Activated CD4-positive, alpha-beta T cell treated with anti-CD3 and anti-CD28 coated beads, Interleukin-2, Interleukin-6, amounts not matched to agents 100 ng/mL and 50 ng/mL, durations not matched to agents 16 hours and 8 hours (primary cell): ENCODE measurements at places on chromosomes 6 and 20.

- no peak for DNase-seq
Measured at GRCh38 chr6:138491017-138491416, 8.3 kb downstream of the NHSL1 start.

- DNase-seq, result no peak
Measured at GRCh38 chr6:128152551-128152950, 251.7 kb upstream of the THEMIS start.

DNA sequence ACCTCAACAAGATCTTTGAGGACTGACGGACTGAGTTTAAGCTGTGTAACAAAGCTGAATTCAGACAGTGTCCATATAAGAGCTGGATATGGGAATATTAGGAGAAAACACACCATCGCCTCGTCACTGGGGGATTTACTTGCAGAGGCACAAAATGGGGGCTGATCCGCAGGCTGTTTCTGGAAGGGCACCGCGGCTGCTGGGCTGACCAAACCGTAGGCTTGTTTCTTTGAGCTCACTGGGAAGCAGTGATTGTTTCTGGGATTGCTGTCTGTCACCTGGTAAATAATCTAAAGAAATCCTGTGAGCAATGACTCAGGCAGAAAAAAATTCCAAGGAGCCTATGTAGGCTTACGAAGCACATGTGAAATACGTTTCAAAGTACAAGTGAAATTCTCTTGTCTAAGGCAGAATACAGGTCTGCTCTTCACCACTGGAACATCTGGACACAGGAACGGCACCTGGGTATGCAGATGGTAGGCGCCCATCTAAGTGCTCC lies 63.9 kb upstream of the MPC1 start:
- DNase-seq, result no peak

DNA sequence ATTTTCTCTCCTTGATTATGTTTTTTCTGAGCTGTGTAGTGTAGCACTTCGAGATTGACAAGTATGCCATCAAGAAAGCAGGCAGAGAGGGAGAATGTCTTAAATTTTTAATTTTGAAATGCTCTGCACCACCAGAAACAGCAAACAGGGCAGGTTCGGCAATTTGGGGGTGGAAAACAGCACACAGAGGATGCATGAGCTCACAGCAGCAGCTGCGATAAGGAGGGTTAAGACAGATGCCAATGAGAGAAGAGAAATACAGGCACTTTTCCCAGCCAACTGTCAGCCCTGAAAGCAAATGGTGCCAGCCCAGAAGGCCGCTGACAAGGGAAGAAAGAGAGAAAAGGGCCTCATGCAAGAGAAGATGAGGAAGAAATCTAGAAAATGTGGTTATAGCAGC lies 15.1 kb upstream of the SNRPB2 start:
- DNase-seq, result no peak

DNA sequence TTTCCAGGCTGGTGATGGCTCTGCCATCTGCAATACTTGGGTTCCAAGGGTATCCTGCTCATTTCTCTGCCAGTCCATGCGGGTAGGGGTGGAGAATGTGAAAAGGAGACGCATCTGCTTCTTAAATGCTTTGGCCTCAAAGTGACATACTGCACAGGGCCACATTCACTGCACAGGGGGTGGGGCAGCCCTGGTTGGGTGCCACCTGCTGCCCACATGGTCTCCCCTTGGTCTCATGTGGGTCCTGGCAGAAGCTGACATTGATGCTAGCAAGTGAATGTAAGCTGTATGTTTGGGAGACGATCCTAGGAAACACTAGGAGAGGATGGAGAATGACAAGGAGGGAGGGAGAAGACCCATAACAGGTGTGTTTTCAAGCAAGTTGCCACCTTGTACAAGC lies 140.9 kb downstream of the EDN3 start:
- no peak for DNase-seq

DNA sequence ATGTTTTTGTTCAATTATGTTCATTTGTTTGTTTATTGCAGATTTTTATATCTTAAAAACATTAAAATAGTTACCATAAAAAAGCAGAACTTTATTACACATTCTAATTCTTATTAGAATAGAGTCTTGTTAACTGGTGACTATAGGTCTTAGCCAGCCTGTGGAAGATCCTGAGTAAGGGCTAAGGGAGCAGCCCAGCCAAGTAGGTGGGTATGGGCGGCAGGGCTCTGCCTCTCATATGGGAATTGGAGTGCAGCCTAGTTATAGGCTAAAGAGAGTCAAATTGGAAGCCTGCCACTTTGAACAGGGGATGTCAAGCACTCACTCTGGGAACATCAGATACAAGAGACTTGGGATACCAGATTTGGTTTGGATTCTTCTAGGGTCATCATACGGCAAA lies 10.5 kb upstream of the HSF2 start:
- DNase-seq, result no peak

- no peak for DNase-seq
Measured at GRCh38 chr6:160455081-160455480, 106.9 kb downstream of the SLC22A3 start.

- DNase-seq, result no peak
Measured at GRCh38 chr6:32082478-32082877, 26.7 kb downstream of the TNXB start.

DNA sequence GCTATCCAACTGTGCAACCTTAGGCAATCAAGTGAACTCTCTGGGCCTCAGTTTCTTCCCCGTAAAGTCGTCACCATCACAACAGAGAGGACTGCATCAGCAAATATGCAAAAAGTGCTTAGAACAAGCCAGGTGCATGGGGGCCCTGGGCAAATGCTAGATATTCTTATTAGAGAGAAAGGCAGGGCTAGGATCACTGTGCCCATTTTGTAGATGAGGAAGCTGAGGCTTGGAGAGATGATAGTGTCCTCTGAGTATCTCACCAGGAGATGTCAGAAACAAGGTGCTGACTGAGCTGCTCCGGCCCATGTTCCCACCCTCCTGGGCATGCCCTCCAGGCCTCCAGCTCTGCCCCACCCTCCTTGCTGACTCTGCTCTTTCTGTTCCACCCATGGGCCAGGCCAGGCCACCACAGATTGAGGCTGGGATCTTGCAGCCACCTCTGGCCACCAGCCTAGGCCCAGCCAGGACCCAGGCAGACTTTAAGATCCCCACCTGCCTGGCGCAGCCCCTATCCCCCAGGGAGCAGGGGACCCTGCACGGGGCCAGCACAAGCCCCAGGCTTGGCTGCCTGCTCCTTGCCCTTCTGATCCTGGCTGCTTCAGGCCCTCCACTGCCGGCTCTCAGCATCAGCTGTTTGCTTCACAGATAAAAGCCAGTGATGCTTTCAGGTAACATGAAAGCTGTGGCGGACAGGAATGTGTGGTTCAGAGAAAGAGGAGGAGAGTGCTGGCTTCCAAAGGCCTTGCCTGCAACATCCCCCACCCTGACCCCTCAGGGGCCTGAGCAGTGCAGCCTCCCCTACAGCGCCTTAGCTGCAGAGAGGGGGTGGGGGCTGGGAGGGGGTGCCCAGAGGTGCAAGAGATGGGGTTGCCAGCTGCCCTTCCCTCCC lies 47.6 kb downstream of the GRM4 start:
- no peak for DNase-seq

DNA sequence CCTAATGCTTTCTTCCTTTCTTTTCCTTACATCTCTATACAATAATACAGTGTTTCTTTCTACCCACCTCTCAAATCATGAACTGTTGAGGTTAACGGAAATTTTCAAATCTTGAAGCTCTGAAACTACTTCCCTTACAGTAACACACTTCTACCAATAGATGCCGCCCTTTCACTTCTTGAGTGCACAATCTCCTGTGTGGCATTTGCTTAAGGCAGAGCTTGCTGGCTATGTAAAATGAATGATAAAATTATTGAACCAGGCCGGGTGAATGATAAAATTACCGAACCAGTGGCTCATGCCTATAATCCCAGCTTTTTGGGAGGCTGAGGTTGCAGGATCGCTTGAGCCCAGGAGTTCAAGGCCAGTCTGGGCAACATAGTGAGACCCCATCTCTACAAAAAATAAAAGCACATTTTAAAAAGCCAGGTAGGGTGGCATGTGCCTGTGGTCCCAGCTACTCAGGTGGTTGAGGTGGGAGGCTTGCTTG lies 56.8 kb downstream of the KCNS1 start:
- peak; percentile 80 for DNase-seq

DNA sequence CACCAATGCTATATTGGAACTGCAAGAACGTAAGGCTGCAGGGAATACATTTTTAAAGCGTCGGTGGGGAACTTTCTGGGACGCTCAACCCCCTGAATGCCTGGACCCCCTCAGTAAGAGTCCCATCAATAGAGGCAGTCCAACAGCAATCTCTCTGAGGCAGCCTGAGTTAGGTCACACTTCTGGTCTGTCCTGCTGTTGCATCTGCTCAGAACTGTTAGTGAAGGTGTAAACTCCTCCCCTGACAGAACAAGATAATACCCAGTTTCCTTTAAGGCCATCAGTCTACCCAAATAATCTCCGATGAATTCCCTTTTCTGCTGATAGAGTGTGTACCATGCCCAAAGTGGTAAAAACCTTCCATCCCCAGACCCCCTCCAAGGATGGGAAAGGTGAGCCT lies 1.1 kb upstream of the RNGTT start:
- no peak for DNase-seq

DNA sequence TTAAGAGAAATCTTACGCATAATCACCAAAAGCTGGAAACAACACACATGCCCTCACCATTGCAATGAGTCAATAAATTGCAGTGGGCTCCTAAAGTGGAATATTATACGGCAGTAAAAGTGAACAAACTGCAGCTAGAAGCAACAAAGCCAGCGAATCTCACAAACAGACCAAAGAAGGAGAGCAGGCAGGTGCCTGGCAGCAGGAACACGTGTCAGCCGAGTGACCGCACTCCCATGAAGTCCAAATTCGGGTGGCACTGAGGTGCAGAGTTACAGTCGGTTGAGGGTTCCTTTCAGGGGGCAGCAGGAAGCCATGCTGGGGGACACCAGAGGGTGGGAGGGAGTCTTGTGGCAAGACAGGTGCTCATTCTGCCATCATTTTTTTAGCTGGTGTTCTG lies 313.1 kb downstream of the TAF4 start:
- no peak for DNase-seq

DNA sequence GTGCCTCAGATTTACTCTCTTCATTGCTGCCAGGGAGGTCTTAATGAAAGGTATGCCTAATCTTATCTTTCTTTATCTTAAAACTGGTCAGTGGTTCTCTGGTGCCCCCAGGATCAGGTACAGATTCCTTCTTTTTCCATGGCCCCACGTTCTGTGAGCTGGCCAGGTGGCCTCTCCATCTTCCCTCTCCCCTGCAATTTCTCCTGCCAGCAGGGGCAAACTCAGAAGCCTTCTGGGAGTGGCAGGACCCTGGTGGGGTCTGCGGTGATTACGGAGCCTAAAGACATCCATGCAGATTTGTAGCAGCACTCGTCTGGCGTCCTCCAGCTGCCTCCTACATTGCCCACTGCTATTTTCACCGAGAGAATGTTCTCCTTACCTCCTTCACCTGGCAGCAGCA lies 95.8 kb downstream of the CCDC170 start:
- DNase-seq, result no peak

- no peak for DNase-seq
Measured at GRCh38 chr6:110387986-110388385, 27.4 kb downstream of the DDO start.

- no peak for DNase-seq
Measured at GRCh38 chr6:93580446-93580845, 161.1 kb upstream of the EPHA7 start.

- DNase-seq, result no peak
Measured at GRCh38 chr6:44269921-44270525, at the start of gene TMEM151B. Gene TMEM151B (plus strand): TSS chr6:44270450. CDS start chr6:44270743, 293 bp downstream.

DNA sequence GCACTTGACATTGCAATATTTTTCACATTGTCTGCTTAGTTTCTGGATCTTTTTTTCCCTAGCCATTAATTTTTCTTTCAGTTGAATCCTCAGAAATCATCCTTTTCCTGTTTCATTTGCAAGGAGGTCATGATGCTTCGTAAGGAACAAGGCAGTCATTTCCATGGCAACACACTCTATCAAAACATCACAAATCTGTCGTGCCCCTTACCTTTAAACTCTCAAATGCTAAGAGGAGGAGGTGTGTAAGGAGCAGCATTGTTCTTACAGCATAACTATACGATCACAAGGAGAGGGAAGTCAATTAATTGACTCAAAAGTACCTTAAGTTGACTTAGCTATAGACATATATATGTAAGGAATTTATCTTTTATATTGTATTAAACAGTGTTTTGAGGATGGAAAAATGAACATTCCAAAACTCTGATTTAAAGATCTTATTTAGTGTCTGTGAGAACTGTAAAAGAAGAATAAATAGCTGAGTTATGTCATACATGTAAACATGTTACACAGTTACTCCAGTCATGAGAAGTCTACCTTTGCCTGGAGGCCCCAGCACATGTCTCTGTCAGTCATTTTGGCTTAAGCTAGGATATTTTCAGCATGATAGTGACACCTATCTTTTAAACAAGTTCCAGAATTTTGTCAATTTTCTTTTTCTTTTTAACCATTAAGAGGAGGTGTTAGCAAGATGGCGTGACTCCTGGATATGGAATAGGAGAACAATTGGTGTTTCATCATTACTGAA lies 41.6 kb downstream of the CDKAL1 start:
- DNase-seq, result no peak

GRCh38 chr6:21263531-21264287 lies 329.8 kb upstream of the SOX4 start:
- peak; percentile 55 for DNase-seq

DNA sequence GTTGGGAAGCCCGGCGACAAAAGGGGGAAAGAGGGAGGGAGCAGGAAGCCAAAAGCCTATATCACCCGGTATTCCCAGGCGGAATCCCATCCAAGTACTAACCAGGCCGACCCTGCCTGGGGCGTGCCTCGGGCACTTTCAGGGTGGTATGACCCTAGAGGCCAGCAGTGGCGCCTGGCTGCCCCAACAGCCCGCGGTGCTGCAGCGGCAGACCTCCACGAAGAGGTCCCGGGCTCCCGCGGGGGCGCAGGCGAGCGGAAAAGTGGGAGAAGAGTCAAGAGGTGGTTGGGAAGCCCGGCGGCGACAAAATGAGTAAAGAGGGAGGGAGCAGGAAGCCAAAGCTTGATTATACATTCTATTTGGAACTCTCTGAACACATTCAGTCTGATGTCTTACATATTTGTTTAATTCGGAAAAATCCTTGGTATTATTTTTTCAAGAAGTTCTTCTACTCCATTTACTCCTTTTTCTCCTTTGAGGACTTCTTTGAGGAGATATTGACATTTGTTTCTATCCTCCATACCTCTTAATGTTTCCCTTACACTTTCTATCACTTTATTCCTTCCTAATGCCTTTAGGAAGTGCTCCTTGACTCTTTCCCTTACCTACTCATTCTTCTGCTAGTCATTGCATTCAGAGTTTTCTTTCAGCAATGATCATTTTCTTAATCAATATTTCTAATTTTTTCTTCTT lies 11.5 kb downstream of the TREML4 start:
- DNase-seq, result no peak

GRCh38 chr6:155604991-155605390 lies 149.4 kb upstream of the NOX3 start:
- DNase-seq, result no peak
